ENCODE measurements at places on chromosomes 11 and 22. TPM values are rescaled to one million over a fixed set of nuclear protein-coding genes. Genes with fewer than 3 reads are reported as not detected.

The TSKU gene
- total RNA-seq = 26.3 TPM

- no peak for DNase-seq
Observed at GRCh38 chr11:119637481-119637880, 91.5 kb downstream of the NECTIN1 start.

- DNase-seq = no peak
Observed at GRCh38 chr11:46038529-46038928, 82.7 kb downstream of the PHF21A start.

The MUC6 gene
- not detected for total RNA-seq

The TNNT3 gene
- total RNA-seq = not detected

- no peak for DNase-seq
Observed at GRCh38 chr11:1120532-1121330, 37.0 kb upstream of the MUC5AC start.

DNA sequence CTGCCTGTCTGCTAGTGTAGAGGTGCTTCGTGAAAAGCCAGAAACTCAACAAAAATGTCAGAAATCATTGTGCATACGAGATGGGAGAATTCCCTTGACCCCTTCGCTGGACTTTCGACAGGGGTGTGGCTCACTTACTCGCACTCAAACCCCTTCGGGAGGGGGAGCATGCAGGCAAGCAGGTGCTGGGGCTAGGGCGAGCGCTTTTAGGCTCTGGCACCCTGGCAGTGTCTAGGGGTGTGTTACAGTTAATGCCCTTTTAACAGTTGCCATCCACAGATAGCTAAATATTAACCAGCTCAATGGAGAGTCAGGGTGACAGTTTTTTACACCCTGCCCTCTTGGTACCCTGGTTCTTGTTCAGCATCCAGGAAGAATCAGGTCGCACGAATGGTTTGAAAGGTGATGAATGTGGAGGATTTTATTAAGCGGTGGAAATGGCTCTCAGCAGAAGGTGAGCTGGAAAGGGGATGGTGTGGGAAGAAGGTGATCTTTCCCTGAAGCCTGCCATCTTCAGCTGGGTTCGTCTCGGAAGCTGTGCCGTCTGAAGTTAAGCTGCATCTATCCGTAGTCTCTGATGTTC is 59.6 kb upstream of the SHANK2 start:
- DNase-seq = no peak

- DNase-seq = peak; percentile 18
Observed at GRCh38 chr11:93844568-93844967, 5.8 kb downstream of the VSTM5 start.

The CDHR5 gene
- not detected for total RNA-seq

DNA sequence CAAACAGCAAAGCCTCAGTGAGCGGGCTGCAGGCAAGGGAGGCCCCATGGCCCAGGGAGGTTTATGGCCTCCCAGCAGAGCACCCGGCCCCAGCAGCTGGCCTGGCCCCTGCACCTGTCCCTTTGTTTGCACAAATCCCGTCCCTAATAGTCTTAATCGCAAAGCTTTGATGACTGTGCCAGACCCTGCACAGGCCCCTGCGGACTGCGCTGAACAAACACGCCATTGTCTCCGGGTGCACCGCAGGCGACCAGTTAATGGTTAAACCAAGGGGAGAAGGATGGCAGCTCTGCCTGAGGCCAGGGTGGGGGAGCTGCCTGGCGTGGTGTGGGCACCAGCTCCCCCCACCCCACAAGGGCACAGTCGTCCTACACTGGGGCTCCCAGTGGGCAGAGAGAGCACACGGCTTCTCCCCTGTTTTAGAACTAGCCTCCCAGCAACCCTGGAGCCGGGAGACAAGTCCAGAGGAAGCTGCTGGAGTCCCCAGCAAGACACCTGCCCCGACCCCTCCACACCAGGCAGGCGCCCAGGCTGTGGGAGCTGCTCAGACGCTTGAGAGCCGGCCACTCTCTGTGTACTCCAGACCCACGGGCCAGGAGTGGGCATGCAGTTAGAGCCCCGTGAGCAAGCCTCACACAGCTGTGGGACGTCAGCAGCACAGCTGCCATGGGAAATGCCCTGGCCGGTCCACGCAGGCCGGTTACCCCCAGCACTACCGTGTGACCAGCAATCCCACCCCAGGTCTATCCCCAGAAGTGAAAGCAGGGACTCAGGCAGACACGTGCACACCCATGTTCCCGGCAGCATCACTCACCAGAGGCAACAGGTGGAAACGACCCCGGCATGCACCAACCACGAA is 39.7 kb upstream of the TH start:
- no peak for DNase-seq

- no peak for DNase-seq
Observed at GRCh38 chr11:69485337-69486041, 4.0 kb downstream of the LINC01488 start.

The IGSF22 gene
- not detected for total RNA-seq

The LRRC32 gene
- 0.18 TPM for total RNA-seq

The PRODH gene
- 0.11 TPM for total RNA-seq

The TBX10 gene
- not detected for total RNA-seq

DNA sequence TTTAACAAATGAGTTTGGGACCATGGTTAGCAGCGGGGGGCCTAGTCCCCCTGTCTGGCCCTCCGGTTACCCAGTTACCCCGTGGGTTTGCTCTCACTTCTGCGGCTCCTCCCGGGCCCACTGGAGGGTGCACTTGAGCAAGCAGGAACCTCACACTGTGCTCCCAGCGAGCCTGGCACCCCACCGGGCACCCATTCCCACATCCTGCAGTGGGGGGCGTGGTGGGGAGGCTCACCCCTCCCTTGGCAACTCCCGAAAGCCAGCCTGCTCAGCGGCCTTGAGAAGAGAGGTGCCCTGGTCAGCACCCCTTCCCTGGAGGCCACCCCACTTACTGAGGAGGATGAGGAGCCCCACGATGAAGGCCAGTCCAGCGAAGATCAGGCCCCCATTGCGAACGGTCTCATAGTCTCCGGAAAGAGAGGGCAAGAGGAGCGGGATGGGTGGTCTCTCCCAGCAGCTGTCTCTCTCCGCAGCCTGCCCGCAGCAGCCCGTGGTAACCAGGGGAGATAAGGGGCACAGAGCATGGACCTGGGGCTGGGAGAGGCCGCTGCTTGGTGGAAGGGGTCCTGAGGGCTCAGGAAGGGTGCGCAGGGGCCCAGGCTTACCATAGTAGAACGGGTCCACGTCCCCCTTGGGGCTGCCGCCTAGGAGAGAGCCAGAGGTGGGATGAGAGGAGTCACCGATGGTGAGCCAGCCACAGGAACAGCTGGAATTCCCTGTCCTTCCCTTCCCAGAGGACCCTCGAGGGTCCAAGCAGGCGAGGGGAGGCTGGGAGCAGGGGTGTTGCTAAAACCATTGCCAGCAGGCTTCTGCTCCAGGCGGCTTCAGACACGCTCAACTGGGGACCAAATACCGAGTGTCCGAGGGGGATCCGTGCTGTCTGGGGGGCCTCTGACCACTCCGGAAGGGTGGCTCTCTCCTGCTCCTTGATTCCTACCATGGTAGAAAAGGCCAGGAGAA is 2.2 kb downstream of the FXYD2 start:
- peak; percentile 69 for DNase-seq

The HOATZ gene
- not detected for total RNA-seq

The PGM2L1 gene
- 8.1 TPM for total RNA-seq

- no peak for DNase-seq
Observed at GRCh38 chr11:14882196-14882595, 9.8 kb downstream of the CYP2R1 start.

DNA sequence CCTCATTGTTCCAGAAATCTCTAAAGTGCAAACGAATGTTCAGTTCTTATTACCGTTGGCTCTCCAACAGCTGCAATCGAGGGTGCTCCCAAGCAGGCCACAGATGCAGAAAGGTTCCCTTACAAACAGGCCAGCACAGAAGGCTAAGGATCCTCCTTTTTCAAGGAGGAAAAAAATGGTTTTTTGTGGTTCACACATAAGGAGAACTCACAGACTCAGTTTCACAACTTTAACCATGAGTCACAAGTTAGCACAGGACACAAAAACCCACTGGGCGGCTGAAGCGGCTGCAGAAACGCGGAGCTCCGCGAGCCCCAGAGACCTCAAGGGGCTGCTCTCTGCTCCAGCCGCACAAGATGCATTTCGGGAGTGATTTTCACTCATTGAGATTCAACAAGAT is 98.2 kb upstream of the PRR5 start:
- DNase-seq = no peak

DNA sequence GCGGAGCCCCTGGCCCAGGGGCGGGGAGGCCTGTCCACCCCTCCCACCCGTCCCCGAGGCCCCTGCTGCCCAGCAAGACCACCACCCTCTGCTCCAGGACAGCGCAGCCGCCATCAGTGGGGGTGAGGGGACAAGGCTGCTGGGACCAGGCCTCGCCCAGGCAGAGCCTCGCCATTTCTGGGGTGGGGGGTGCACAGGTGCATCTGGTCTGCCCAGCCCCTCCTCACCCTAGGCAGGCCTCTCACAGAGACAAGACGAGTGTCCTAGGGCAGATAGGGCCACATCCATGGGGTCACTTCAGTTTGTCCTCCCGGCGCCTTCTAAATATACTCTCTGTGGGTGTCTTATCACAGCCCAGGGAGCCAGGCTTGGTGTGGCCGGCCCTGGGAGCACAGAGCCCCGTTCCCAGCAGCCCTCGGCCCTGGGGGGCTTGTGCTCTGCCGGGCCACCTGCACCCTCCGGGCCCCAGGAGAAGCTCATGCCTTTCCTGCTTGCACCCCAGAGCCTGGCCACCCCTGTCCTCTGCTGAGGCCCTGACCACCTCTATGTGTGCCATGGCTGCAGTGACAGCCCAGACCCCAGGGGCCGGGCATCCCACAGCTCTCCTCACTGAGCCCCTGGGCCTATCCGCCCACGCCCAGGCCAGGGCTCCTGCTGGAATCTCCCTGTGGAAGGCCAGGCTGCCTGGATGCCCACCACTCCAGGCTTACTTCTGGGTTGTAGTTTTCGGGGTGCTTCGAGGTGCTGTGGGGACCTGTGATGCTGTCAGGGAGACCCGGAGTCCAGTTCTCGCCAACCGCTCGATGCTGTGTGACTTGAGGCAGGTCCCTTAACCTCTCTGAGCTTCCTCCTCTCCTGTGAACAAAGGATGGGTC is 70.8 kb downstream of the KCNQ1 start:
- peak; percentile 0 for DNase-seq

DNA sequence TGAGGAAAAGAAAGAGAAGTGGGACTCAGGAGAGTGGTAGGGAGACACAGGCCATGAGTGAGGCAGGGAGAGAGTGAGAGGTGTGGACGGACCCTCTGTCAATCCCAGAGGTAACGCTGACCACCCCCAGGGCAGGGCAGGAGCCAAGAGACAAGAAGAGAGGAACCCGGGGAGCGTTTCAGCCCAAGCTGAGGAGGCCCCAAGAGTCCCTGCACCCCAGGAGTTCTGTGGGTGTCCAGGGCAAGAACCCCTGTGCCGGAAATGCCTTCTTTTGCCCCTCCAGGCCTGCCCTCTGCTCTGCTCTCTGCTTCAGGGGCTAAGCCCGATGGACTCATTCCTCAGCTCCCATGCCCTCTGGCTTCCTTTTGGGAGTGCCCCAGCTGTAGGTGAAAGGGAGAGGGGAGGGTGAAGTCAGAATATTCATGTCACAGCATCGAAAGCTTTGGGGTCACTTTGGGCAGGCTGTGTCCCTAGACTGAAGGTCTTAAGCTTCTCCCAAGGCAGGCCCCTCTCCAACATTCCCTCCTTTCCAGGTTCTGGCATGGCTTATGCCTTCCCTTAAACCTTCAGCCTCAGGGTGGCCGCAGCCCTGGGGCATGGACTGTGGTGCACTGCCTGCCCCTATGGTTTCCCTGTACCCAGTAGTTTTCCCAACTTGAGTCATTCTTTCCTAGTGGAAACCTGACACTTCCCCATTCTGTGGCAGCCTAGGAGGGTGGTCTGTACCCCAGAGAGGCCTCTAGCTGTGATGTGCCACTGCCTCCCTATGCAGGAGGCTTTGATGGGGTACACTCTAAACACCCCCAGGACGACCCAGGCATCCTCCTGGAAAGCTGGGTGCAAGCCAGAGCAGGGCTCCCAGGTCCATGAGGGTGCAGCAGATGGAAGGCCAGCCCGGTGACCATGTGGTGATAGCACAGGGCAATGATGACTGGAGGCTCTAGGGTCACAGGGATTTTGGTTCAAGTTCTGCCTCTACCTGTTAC is 27.1 kb downstream of the MYEOV start:
- DNase-seq = peak; percentile 72

DNA sequence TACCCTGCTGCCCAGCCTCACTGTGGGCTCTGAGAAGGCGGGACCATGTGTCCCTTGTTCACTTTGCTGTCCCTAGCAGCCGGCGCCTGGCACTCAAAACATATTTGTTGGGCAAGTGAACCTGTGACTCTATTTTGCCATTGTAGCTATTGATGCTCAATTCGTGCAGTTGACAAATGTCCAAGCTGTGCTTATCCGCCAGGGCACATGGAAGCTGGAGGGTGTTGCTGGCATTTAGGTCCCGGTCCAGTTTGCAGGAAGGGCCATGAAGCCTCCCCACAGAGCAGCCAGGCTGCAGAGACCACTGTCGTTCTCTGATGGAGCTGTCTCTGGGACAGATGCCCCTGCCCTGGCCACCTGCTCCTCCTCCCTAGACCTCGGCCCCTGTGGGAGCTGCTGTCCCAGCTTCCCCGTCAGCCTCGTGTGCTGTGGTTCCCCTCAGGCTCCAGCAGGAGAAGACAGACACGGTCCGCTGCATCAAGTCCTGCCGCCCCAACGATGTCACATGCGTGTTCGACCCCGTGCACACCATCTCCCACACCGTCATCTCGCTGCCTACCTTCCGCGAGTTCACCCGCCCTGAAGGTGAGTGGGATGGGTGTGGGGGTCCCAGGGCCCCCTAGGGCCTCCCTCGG is 71.5 kb downstream of the FBLN1 start:
- DNase-seq = no peak

- DNase-seq = peak; percentile 83
Observed at GRCh38 chr22:36641902-36642640, 61.5 kb downstream of the CACNG2 start.

- DNase-seq = no peak
Observed at GRCh38 chr22:19993926-19994325, 22.7 kb downstream of the ARVCF start.

The CTTN gene
- 136 TPM for total RNA-seq

DNA sequence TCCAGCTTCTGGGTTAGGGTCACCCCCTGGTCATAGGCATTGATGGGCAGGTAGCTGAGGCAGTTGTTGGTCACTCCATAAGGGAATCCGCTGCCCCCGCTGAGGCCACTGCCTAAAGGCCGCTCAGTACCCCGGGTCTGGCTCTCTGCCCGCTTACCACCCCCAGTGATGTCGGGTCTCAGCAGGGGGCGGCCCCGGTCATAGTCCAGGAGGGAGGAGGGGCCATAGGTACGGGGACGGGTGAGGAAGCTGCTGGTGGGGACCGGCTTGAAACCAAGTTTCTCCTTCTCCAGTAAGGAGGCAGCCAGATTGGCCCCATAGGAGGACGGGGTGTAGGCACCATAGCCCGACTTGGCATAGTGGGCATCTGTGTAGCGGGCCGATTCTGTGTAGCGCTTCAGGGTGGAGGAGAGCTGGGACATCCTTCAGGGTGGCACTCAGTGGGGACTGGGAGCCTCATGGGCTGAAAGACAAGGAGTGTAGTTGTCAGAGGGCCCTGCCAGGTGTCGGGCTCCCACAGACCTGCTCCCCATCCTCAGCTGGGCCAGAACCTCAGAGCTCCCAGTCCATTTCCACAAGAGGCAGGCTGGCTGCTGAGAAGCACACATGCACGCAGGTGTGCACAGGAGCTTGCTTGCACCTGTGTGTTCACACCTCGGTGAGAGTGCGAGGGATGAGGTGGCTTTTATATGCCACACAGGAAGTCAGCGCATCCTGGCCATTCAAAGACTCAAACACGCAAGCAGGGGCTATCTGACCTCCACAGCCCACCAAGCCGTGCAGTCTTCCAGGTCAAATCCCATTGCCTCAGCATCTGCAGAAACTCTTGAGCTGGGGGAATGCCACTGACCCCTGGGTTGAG is 8.2 kb downstream of the USP2 start:
- no peak for DNase-seq
